Activated T-helper 17 cell treated with anti-CD3 and anti-CD28 coated beads, Interleukin-2, amount 50 U/mL, for 72 hours (primary cell): ENCODE measurements at places on chromosomes 5 and 9. TPM values are rescaled to one million over a fixed set of nuclear protein-coding genes. Genes with fewer than 3 reads are reported as not detected.

- no peak for ATAC-seq
Measured at GRCh38 chr9:127174386-127175318, 52.2 kb upstream of the ANGPTL2 start.

- ATAC-seq = no peak
Measured at GRCh38 chr5:76524868-76525267, 98.3 kb downstream of the F2RL2 start.

- ATAC-seq = no peak
Measured at GRCh38 chr5:68379275-68380036, 163.9 kb downstream of the PIK3R1 start.

The KIF4B gene
- total RNA-seq = not detected

DNA sequence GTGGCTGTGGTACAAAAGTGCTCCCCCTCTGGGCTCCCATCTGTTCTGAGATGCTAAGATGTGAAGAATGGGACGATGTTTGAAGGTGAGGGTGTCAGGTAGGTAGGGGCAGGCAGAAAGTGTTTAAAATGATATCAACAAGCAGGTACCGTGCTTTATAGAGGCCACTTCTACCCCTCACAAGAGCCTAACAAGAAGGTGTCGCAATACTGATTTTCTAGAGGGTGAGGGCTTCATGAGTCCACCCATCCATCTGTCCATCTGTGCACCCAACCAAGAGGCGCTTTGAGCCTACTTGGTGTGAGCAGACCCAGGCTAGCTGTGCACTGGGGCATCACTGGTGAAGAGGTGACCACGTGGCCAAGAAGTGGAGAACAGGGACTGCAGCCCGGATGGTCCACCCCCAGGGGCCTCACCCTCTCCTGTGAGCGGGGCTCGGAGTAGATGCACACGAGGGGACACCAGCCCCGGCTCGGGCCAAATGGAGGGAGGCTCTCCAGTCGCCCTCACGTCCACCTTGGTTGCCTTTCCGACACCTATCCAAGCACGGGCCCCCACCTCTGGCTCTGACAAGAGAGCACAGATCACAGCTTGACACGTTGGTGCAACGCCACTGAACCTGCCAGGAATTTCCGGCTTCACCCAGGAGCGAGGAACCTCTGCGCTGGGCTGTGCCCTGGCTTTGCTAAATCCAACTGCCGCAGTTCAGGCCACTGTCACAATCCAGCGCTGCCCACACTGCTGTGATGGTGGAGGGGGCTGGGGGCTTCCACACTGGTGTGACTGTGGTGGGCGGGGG lies 34.5 kb downstream of the CRB2 start:
- ATAC-seq = no peak
